ENCODE measurements at places on chromosomes 6 and 20.

GRCh38 chr6:160634706-160635105, 29.4 kb downstream of the LPA start:
- DNase-seq, result no peak

DNA sequence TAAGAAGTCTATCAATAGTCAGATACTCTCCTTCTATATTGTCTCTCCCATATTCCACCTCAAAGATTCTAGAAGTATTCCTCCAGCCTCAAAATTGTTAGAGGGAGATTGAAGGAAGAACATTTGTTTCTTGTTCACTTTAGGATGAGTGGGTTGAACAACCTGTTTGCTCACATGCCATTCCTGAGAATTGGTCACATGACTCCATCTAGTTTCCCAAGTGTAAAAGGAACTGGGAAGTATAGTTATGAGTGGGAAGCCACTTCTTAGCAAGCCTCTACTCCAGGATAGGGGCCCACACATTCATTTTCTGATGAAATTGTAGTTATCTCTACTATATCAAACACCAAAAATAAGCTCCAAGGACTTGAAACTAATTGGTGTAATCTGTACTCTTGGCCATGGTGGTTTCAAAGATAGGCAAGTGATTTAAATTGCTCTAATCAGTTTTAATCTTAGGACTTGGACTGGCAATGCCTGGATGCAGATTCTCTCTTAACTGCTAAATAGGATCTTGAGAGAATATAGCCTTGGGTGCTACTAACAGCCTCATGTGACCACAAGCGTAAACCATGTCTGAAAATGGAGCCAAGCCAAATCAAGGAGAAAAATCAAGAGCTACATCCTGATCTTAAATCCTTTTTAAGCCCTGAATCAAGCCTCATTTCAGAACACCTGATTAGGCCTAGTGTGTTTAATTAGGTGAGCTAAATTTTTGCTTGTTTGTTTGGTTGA, 758.7 kb upstream of the MAN1A1 start:
- peak; percentile 45 for DNase-seq

DNA sequence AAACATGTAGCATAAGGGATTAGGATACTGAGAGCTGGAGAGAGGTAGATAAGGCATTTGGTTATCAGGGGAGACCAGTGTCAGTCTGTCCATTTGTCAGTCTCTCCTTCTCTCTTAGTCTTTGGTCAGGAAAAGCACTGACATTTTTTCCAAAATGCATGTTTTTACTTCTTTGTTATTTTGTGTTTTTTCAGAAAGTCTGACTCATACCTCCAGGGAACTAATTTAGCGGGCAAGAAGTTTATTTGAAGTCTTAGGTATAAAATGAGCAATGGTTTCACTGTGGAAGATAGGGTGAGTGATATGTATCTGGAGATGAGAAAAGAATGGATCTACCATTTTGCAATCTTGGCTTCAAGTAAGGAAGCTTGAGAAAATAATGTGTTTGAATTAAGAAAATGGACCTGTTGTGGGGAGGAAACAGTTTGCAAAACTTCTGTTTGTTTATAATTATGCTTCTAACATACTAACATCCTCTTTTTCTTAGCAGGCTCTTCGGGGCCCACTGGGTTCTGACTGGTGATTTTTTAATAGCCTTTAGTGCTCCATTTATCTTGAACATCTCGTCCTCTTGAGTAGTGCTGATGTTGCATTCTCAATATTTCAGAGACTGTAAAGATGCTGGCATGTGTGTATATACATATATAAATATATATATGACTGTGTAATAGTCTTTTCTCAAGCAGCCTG, 66.9 kb upstream of the FABP7 start:
- DNase-seq, result no peak

GRCh38 chr20:56933331-56933698, 304.2 kb downstream of the TFAP2C start:
- no peak for DNase-seq

GRCh38 chr6:32076321-32076809, 32.8 kb downstream of the TNXB start:
- no peak for DNase-seq

DNA sequence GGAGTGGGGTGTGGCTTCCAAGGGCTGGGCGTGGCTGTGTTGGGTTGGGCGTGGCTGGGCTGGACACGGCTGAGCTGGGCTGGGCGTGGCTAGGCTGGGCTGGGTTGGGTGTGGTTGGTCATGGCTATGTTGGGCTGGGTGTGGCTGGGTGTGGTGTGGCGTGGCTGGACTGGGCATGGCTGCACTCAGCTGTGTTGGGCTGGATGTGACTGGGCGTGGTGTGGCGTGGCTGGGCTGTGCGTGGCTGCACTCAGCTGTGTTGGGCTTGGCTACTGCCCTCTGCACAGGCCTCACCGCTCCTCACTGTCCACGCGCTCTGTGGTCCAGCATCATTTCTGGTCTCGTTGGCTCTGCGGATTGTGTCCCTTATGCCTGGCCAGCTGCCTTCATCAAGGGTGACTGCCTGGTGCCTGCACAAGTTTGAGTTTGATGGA, 43.5 kb upstream of the SLCO4A1 start:
- no peak for DNase-seq
